Fibroblast of lung (primary cell): ENCODE measurements at places on chromosomes 7 and 10. TPM values are rescaled to one million over a fixed set of nuclear protein-coding genes. Genes with fewer than 3 reads are reported as not detected.

DNA sequence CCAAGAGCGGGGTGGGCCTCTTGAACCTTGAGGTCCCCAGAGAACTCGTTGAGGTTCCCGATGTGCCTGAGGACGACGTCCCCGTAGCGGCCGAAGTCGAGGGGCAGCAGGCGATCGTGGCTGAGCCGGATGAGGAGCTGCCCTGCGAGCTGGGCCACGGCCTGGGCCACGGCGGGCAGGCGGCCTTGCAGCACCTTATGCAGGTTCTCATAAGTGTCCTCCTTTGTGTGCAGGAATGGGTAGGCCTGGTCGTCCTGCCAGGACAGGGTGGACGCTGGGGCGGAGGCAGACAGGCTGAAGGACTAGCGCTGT lies 14.2 kb downstream of the TFR2 start:
- no peaks in the 10 kb centered on the region for H3K36me3 ChIP-seq
- no peak for DNase-seq
- H3K27ac ChIP-seq = no peak overlapping the region
- no peaks in the 10 kb centered on the region for H3K27me3 ChIP-seq
- H3K4me3 ChIP-seq = no peak overlapping the region

Gene CCAR1
- total RNA-seq = 21.1 and 24.9 TPM in 2 replicates

DNA sequence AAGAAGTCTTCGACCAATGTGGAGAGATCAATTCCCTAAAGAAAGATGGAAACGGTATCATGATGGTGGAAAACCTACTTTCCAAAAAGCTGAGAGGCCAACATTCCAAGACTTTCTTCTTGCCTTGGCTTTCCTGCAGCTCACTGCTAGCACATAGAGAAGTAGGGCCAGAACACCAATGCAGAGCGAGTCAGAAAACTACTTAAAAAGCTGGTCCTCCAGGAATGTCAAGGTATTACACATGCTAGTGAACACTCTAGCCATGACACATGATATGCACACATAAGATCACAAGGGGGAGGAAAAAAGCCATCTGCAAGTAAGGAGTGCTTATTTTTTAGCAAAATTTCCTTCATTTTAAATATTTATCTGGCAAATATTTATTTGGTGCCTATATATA lies 22.7 kb downstream of the GPAM start:
- no peak for DNase-seq
- H3K27me3 ChIP-seq = no peaks in the 10 kb centered on the region
- no peaks in the 10 kb centered on the region for H3K36me3 ChIP-seq
- no peak overlapping the region for H3K27ac ChIP-seq

DNA sequence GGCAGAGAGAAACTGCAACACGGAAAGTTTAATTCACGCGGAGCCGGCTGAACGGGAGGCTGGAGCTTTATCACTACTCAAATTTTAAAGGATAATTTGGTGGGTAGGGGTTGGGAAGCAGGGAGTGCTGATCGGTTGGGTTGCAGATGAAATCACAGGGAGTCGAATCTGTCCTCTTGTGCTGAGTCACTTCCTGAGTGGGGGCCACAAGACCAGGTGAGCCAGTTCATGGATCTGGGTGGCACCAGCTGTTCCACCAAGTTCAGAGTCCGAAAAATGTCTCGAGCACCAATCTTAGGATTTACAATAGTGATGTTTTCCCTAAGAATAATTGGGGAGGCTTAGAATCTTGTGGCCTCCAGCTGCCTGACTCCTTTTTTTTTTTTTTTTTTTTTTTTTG lies 3.6 kb upstream of the PRAP1 start:
- no peak for DNase-seq
- H3K36me3 ChIP-seq = no peaks in the 10 kb centered on the region
- H3K4me3 ChIP-seq = no peak overlapping the region
- H3K27me3 ChIP-seq = no peaks in the 10 kb centered on the region
- H3K27ac ChIP-seq = no peak overlapping the region
- H3K4me1 ChIP-seq = no peaks in the 10 kb centered on the region

DNA sequence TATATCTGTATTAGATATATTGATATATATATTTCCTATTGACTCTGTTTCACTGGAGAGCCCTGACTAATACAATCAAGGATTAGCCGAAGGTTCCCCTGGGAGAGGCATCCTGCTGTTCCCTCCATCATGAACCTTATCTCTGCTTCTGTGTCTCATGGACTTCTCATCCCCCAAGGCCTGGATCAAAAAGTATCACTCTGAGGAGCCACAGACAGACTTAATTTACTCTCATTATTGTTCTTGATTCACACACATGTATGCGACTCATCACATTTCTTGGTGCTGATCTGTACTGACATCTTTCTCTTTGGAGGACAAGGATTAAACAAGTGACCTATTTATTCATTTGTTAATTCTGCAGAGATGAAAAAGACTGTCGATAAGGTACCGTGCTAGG lies 550.2 kb downstream of the KCNMA1 start:
- peaks cover 1% of the 10 kb centered on the region for H3K36me3 ChIP-seq
- DNase-seq = peak; percentile 32
- no peaks in the 10 kb centered on the region for H3K27me3 ChIP-seq
- peaks cover 3% of the 10 kb centered on the region for H3K4me1 ChIP-seq
- no peak overlapping the region for H3K4me3 ChIP-seq
- no peak overlapping the region for H3K27ac ChIP-seq

GRCh38 chr10:26737730-26738129 lies 40.2 kb downstream of the PDSS1 start:
- no peak overlapping the region for H3K27ac ChIP-seq
- H3K4me1 ChIP-seq = no peaks in the 10 kb centered on the region
- DNase-seq = no peak
- no peaks in the 10 kb centered on the region for H3K27me3 ChIP-seq
- H3K36me3 ChIP-seq = peaks cover 7% of the 10 kb centered on the region

Gene SLC13A4
- total RNA-seq = 0.26 and 0.50 TPM in 2 replicates

- H3K4me1 ChIP-seq = peaks cover under 1% of the 10 kb centered on the region
- H3K27me3 ChIP-seq = no peaks in the 10 kb centered on the region
- H3K36me3 ChIP-seq = no peaks in the 10 kb centered on the region
Observed at GRCh38 chr10:61170594-61170993, 226.6 kb upstream of the RHOBTB1 start.

DNA sequence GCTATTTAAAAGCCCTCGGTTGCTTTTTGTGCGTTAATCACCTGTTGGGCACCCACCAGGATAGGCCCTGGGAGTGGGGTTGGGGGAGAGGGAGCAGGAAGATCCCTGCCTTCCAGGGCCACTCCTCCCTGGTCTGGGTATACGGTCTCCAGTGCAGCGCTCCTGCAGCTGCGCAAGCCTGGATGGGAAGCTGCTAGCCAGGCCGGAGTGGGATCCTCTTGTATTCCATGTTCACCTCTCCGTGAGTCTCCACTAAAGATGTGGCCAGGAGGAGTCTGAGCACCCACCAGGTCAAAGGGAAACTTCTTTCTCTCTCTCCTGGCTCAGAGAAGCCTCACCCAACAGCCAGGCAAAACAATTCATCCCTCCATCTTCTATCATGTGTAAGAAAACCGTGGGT lies 78.8 kb upstream of the ANLN start:
- peaks cover 6% of the 10 kb centered on the region for H3K27me3 ChIP-seq
- DNase-seq = no peak
- H3K4me3 ChIP-seq = no peak overlapping the region

DNA sequence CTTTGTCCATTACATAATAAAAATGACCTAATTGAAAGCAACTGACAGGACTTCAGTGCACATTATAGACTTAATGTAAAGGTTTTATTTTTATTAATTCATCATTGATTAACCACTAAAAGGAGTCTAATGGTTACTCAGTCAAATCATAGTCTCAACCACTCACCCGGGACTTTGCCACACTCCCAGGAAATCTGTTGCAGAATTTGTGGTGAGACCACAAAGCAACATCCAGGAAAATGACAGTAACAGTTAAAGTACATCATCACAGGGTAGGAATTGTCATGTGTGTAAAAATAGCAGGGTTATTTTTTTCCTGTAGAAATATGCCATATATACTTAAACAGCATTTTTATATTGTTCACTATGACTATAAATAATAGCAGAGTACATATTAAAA lies 6.3 kb upstream of the HGF start:
- peak; percentile 39 for DNase-seq
- H3K27me3 ChIP-seq = no peaks in the 10 kb centered on the region
- H3K4me3 ChIP-seq = no peak overlapping the region
- no peak overlapping the region for H3K27ac ChIP-seq
- no peaks in the 10 kb centered on the region for H3K36me3 ChIP-seq
- H3K4me1 ChIP-seq = no peaks in the 10 kb centered on the region

DNA sequence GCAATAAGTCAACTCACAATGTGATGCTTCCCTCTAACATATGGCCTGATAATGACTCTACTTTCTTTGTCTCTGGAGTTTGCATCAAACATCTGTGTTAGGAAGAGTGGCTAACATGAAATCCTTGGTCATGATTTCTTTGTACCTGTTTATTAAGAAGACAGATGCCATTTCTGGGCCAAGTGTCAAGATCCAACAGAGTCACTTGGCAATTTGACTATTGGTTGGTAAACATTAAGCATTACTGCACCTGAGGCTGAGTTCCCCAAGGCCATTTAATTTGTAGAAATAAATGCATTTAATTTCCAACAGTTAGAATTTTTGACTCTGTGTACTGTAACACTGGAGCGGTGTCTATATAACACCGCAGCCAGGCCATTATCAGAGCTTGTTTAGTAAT lies 403.7 kb downstream of the GALNT17 start:
- no peaks in the 10 kb centered on the region for H3K4me1 ChIP-seq
- H3K27me3 ChIP-seq = no peaks in the 10 kb centered on the region
- no peaks in the 10 kb centered on the region for H3K36me3 ChIP-seq
- no peak overlapping the region for H3K27ac ChIP-seq
- no peak for DNase-seq
- no peak overlapping the region for H3K4me3 ChIP-seq

GRCh38 chr10:12720217-12720981 lies 281.1 kb downstream of the CCDC3 start:
- H3K27me3 ChIP-seq = no peaks in the 10 kb centered on the region
- peak; percentile 91 for DNase-seq
- H3K36me3 ChIP-seq = no peaks in the 10 kb centered on the region
- H3K27ac ChIP-seq = no peak overlapping the region
- H3K4me3 ChIP-seq = no peak overlapping the region
- peaks cover 4% of the 10 kb centered on the region for H3K4me1 ChIP-seq

Gene MICU1
- 52.1 and 83.2 TPM in 2 replicates for total RNA-seq

- H3K4me3 ChIP-seq = no peak overlapping the region
- peaks cover 13% of the 10 kb centered on the region for H3K36me3 ChIP-seq
- peaks cover 8% of the 10 kb centered on the region for H3K4me1 ChIP-seq
- H3K27ac ChIP-seq = no peak overlapping the region
Observed at GRCh38 chr10:80187465-80188409, 17.6 kb downstream of the ANXA11 start.

Gene C7orf57
- total RNA-seq = not detected in 2 replicates

GRCh38 chr7:151705636-151706276 lies 171.2 kb downstream of the PRKAG2 start:
- H3K4me1 ChIP-seq = peaks cover 6% of the 10 kb centered on the region
- DNase-seq = peak; percentile 59
- no peak overlapping the region for H3K27ac ChIP-seq
- H3K36me3 ChIP-seq = no peaks in the 10 kb centered on the region
- no peaks in the 10 kb centered on the region for H3K27me3 ChIP-seq

DNA sequence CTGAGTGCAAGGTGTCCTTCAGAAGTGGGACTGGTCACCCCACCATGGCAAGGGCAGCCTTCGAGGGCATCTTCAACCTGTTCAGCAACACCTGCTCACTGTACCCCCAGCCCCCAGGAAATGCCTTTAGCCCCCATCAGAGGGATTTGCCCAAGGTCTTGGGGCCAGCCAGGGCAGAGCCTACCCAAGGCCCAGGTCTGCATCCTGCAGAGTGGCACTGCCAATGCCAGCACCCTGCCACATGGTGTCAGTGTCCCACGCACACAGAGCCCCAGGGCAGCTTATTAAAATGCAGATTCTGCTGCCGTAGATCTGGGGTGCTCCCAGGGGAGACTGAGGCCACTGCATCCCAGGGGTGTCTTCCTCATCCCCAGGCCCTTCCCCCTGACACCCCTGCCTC lies 106.2 kb upstream of the KCTD7 start:
- H3K27me3 ChIP-seq = no peaks in the 10 kb centered on the region
- H3K36me3 ChIP-seq = no peaks in the 10 kb centered on the region
- no peak overlapping the region for H3K27ac ChIP-seq
- no peaks in the 10 kb centered on the region for H3K4me1 ChIP-seq
- no peak overlapping the region for H3K4me3 ChIP-seq

Gene STAG3
- 0.50 and 0.77 TPM in 2 replicates for total RNA-seq

- H3K27me3 ChIP-seq = no peaks in the 10 kb centered on the region
- no peaks in the 10 kb centered on the region for H3K4me1 ChIP-seq
- no peaks in the 10 kb centered on the region for H3K36me3 ChIP-seq
- no peak for DNase-seq
- no peak overlapping the region for H3K27ac ChIP-seq
- no peak overlapping the region for H3K4me3 ChIP-seq
Observed at GRCh38 chr10:120548210-120548609, 91.2 kb downstream of the PLPP4 start.

DNA sequence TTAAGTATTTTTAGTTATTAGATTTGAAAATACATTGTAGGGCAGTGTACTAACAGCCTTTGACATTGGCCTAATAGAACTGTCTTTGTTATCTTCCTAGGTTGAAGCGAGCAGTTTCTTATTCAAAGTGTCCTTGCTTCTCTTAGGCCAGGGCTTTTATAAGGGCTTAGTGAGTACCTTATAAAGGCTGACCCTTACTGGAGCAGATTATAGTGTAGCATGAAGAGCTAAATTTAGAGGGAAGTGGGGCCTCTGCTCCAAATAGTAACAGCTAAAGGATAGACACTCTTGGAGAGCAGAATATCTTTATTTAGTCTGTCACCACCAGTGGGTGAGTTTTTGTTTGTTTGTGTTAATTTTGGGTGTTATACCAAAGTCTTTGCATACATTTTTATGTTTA lies 15.9 kb downstream of the BZW2 start:
- no peak overlapping the region for H3K4me3 ChIP-seq
- H3K27me3 ChIP-seq = no peaks in the 10 kb centered on the region
- H3K27ac ChIP-seq = no peak overlapping the region
- H3K4me1 ChIP-seq = peaks cover 9% of the 10 kb centered on the region
- no peak for DNase-seq

Gene HABP2
- not detected in 2 replicates for total RNA-seq

Gene CFAP46
- total RNA-seq = 0.26 and 0.66 TPM in 2 replicates

Gene CALHM1
- total RNA-seq = not detected in 2 replicates

Gene SLC25A40
- total RNA-seq = 4.1 and 6.3 TPM in 2 replicates

DNA sequence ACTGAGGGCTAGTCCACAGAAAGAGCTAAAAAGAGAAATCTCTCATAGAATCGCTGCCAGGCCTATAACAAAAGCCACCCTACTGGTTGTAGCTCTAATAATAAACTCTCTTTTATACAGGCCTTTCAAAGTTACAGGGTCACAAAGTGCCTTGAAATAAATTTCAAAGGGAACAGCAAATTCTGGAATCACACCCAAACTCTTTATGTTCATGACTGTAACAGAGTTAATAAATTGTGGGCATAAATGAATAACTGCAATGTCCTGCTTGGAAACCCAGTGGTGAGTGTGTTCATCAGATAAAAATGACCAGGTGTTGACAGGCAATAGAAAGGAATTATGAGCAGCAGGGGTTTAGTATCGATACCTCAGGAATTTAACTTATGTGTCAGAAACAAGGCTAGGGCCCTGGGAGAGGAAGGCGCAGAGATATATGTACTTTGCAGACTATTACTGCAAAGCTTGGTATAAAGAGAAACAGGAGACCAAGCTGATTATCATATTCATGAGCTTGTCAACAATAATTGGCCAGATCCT lies 9.3 kb downstream of the CDC14C start:
- H3K4me1 ChIP-seq = no peaks in the 10 kb centered on the region
- no peak overlapping the region for H3K4me3 ChIP-seq
- no peaks in the 10 kb centered on the region for H3K36me3 ChIP-seq
- DNase-seq = no peak

Gene LZTS2
- 120 and 129 TPM in 2 replicates for total RNA-seq
